Astrocyte (in vitro differentiated cells and primary cell): ENCODE measurements at places on chromosomes 2 and 18.

- no peak for DNase-seq
These were observed 41.1 kb upstream of the PPP1CB start for GRCh38 chr2:28710545-28710944.

DNA sequence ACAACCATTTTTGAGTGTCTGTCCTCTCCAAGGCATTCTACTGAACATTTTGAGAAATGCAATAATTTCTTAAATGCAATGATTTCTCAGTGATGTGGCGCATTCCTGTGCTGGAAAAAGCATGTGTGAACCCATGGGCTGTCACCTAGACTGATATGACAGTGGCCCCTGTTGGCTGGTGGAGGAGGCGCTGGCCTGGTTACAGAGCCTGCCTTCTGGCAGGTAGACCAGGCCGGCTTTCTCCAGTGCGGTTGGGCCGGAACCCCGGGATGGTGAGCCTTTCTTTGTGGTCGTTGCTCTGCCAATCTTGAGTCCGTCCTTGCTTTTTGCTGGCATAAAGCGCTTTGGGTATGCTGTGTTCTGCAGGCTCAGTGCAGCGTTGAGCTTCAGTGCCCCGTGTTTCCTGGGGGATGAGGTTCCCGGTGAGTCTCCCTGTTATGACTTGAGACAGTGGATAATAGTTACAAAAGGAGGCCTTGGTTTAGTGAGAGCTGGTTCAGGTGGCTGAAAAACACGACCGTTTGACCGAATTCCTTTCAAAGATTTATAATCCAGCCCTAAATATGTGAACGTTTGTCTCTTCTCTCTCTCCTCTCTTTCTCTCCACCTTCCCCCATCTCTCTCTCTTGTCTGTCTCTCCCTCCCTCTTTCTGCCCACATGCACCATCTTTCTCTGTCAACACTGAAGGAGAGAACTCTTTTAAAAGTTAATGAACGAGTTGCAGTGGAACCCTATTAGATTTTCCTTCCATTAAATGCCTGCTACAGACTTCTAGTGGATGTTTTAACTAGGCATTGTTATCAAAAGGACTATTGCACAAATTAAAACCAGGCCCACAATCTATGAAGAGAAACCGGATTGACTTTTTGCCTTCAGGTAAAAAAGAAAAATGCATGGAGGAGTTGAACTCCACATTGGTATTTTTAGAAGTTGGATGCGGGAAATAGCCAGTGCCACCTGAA is 34.0 kb downstream of the TSHZ1 start:
- no peak for DNase-seq

DNA sequence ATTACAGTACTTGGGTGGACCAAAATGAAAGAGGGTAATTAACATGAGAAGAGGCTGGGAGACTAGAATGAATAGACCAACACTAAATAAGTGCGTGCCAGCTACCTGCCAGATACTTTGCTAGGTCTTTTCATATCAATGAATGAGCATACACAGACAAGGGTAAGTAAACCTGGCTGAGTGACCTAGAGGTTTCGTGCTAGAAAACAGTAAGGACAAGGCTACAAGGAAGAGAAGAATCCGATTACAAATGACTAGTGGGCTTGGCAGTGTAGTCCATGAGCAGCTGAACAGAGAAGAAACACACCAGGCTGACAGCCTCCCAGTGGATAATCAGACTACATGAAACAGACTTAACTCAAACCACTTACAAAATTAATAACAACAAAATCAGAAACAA is 64.6 kb downstream of the THADA start:
- no peak for DNase-seq

GRCh38 chr2:36336321-36336720 is 19.3 kb upstream of the CRIM1 start:
- DNase-seq = no peak

DNA sequence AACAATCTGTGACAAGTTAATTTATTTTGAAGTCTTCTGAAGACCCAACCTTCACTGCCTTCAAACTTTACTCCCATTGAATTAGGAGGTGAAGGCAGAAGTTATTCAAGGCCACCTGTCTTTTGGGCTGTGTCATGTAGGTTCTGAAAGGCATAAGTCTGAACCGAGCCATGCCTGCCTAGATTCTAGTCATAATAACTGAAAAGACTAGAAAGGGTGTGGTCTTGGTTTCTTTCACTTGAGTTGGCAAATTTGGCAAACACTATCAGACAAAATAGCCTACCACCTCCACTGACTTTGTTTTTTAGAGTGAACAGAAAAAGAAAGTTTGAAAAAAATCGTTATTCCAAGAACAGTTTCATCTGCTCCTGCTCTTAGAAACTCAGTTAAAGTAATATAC is 38.4 kb downstream of the PPM1B start:
- DNase-seq = no peak

DNA sequence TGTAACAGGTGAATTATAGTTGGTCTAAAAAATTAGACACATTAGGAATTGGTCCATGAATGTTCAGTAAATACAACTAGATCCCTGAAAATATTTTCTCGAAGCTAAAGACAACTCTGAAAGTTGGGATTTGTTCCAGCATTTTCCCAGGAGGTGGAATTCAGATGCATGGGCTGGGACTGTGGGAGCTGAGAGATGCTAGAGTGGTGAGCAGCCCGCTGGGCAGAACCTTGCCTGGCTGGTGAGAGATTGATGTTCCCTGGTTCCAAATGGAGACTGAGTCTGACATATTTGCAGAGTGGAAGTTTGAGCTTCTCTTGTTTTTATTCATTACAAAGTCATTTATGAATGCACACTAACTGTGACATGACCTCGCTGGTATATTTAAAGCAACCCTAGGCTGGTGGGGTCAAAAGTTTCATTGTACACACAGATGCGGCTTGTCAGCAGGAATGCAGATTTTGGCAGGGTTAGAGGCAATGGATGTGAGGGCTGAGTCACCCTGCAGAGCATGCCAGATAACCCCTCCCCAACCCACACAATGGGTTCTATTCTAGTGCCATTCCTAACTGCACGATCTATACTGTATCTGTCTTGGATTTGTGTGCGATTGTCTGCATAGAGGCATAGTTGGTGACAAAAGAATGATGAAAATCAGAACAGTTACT is 23.5 kb upstream of the TMEM178A start:
- DNase-seq = peak; percentile 93

DNA sequence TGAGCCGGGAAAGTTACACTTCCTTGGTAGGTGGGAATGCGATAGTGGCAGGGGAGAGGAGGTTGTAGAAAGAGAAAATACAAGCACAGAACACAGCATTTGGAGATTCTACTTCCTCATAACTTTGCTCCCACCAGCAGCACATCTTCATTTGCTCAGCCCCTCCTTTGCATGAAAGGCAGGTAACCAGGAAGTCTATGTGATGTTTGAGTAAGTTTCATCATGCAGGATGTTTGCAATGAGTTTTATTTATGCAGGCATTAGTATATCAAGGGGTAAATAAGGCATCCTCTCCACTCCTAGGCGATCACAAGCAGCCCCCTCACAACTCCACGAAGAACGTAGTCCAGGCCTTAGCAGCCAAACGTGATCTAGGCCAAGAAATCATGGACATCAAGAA is 5.0 kb downstream of the RNF152 start:
- no peak for DNase-seq

DNA sequence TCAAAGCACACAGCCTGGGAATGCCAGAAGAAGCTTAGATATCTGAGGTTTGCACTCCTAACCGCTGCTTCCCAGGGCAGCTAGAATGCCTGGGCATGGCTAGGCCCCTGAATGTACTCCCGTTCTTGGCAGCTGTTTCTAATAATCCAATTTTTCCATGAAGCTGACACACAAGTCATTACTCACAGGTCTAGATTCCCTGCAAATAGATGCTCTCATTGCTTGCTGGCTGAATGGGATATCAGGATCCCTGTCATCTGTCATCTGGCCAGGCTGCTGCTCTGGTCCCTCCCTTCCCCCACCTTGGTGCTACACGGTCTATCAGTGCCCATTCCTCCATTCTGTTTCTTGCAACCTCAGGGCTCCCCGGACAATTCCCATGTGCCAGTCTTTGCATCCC is 40.7 kb upstream of the TEX51 start:
- DNase-seq = no peak

- no peak for DNase-seq
These were observed 193.4 kb upstream of the MYT1L start for GRCh38 chr2:2524348-2524941.

DNA sequence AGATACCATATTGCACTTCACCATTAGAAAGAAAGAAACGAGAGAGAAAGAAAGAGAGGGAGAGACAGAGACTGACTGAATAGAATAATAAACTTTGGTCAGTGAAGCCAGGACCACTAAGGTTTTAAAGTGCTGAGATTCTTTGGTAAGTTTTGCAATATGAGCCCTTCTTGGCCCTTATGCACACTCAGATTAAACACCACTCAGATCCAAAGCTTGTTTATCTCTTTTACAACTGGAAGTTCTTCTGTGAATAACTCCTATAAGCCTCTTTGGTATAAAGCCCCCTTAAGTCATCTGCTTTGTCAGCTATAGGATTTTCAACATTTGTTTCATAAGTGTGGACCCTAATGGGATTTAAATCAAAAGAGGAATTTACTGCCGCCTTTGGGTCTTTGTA is 40.8 kb downstream of the PID1 start:
- DNase-seq = no peak

DNA sequence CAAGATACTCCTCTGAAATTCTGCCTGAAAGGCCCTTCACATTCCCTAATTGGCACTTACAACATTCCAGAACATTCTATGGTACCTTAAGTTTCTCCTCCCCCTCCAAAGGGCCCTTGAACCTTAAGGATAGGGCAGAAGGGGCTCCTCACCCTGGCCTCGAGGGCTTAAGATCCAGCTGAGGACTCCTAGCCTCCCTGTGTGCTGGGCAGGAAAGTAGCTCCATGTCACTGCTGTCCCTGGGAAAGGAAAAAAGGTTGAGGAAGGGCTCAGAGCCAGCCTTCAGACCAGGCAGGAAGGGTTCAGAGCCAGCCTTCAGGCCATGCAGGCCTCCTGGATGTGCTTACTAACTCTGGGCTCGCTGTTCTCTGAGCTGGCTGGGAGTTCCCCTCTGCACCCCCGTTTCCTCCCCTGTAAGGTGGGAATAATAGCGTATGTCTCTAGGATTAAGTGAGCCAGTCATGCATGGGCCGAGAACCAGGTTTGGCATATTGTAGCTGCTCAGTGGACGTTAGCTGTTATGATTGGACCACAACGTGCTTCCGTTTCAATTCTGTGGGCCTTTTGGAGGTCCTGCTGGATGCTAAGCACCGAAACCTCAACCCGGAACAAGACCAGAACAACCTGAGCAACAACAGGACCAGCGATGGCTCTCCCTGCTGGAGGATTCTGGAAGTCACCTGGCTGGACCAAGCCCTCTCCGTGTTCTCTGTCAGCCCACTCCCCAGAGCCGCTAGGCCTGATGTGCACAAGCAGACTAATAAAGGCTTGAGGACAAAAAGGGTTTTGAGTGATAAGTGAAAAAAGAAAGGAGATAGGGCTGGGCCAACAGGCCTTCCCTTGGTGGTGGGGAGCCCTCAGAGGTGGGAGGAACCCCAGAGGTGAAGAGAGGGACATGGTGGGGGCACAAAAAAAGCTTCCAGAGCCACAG is 1.0 kb upstream of the B3GNT7 start:
- DNase-seq = no peak

DNA sequence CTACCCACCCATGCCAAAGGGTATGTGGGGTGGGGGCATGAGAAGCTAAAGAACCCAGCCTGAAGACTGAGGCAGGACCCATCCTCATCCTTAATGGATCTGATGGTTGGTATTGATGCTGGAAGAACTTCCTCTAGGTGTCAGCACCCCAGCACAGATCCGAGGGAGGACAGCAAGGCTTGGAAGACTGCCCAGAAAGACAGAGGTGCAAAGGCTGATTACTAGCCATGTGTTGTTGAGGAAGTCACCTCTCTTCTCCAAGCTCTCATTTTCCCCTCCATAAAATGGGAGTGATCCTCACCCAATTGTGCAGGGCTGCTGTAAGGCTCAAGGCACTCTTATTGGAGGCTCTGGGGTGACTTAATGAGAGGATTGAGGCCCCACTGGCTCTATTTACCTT is 256.5 kb downstream of the CELF4 start:
- no peak for DNase-seq

- peak; percentile 61 for DNase-seq
These were observed 120.1 kb upstream of the TWIST2 start for GRCh38 chr2:238727585-238728329.

DNA sequence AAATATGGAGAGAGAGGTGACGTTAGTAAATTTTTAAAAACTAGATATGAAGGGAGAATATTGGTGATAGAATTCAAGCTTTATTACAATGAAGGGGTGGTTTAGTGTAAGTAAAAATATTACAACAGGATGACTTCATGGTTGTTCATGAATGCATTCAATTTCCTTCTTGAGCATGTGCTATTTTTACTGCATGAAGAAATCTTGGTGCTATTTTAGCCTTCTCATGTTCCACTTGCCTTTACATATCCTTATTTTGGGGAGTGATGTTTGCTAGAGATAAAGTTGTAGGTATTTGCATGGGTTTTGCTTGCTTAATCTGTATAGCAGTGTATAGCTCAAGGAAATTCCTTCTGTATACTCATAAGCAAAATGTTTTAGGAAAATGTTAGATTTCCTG is 195.0 kb upstream of the MMADHC start:
- no peak for DNase-seq

DNA sequence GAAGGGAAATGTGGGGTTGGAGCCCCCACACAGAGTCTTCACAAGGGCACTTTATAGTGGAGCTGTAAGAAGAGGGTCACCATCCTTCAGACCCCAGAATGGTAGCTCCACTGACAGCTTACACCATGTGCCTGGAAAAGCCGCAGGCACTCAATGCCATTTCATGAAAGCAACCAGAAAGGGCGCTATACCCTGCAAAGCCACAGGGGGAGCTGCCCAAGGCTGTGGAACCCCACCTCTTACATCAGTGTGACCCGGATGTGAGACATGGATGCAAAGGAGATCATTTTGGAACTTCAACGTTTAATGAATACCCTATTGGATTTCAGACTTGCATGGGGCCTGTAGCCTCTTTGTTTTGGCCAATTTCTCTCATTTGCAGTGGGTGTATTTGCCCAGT is 694.7 kb downstream of the CBLN2 start:
- DNase-seq = no peak

DNA sequence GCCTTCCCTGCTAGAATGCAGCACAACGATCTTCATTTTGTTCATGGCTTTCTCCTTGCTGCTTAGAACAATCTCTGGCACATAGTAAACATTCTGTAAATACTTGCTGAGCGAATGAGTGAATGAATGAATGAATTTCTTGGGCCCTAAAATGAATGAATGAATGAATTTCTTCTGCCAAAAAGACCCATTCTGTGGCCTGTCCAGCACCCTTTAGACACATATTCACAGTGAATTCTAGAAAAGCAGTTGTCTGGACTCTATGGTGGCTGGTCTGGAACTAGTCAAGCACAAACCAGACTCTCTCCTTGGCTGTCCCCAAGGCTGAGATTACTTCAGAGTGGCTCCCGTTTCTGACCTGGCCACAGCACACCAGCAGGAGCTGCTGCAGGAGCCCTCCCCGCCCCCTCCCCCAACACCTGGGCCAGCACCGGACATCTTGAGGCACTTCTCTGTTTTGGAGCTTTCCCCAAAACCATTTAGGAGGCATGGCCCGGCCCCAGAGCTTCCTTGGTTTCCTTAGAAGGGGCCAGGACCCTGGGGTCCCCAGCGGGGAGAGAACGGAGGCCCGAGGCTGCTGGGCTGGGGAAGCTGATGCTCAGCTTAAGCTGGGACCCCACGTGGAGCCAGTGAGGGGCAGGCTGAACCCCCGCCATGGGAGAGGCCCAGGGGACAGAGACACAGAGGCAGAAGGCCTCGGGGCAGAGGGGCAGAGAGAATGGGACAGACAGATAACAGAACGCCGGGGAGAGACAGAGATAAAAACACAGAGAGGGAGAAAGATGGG is 159.0 kb downstream of the ZFP36L2 start:
- no peak for DNase-seq
